Kidney glomerular epithelial cell (primary cell): ENCODE measurements at places on chromosomes 2 and 18.

GRCh38 chr2:172082944-172083627, 2.2 kb upstream of the DLX1 start:
- no peak for DNase-seq

- DNase-seq, result no peak
These were observed 10.2 kb upstream of the ITGA4 start for GRCh38 chr2:181446985-181447384.

- DNase-seq, result no peak
These were observed 462.8 kb upstream of the SLC8A1 start for GRCh38 chr2:40914666-40915065.

DNA sequence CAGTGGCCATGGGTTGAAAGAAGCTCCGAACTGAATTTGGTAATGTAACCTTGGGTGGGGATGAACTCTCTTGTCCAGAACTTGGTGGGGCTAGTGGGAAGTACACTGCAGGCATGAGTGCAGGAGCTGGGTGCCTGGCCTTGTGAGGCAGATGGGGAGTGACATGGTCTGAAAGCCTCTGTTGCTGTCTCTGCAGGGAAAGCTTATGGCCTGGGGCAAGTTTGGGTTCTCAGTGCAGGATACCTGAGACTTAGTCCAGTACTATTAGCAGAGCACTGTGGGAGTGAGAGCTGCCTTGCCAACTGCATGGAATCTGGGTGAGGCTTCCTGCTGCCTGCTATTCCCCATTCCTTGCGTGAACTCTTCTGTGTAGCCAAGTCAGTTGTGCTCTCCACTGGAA, 1620.9 kb upstream of the NXPH2 start:
- no peak for DNase-seq

DNA sequence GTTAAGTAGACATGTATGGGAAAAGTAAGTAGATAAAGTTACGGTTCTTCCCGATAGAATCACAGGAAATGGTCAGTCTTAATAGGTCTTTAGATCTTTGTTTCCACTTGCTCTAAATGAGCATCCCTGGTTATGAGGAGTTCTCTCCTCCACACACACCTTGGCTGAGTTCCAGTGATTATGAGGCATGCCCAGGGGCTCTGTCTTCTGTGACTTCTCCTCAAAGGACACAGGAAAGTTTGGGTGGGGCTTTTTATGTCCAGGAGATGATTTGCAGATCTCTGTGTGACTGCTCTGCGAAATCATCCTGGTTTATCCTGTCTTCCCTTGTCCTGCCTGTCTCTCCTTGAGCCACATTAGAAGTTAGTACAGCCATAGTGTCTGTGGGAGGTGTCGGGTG, 83.9 kb upstream of the EML6 start:
- peak; percentile 34 for DNase-seq

DNA sequence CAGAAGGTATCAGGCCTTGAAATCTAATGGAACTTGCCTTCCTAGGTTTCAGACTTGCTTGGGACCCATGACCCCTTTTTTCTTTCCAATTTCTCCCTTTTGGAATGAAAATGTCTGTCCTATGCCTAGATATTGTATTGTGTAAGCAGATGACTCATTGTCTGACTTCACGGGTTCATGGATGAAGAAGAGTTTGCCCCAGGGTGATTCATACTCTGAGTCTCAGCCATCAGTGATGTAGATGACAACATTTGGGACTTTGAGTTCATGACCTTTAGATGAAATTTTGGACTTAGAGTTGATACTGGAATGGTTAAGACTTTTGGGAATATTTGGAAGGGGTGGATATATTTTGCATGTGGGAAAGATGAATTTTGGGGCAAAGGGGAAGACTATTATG, 11.2 kb upstream of the SCYGR5 start:
- peak; percentile 44 for DNase-seq

GRCh38 chr2:36351736-36352349, 3.7 kb upstream of the CRIM1 start:
- DNase-seq, result peak; percentile 55

GRCh38 chr18:79321625-79322405, 73.9 kb upstream of the NFATC1 start:
- DNase-seq, result no peak

DNA sequence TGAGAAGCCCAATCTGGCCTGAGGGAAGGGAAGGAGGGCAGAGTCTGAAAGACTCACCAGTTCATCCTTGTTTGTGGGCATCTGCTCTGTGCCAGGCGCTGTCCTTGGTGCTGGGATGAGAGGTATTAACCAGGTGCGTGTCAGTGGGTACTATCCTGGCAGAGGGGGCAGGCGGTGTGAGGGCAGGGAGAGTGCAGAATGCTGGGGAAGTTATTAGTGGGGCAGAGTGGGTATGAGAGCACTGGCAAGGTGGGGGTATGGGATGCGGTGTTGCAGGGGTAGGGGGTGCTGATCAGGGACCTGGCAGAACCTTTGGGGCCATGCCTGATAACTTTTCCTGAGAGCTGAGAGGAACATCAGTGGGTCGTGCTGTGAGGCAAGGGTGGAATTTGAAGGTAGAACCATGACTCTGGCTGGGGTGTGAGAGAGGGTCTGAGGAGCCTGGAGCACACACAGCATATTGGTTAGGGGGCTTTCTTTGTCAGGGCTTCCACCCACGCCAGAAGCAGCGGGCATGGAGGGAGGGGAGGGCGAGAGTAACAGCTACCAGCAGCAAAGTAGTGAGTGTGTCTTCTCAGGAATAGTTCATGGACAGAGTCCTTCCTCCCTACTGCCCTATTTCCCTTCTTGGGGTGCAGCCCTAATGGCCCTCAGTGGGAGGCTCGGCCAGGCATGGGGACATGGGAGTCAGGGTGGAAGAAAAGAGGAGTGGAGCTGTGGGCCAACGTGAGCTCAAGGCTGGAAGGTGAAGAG, 290.7 kb downstream of the CYP26B1 start:
- peak; percentile 23 for DNase-seq

- no peak for DNase-seq
These were observed 31.9 kb downstream of the CIB4 start for GRCh38 chr2:26609205-26609631.

DNA sequence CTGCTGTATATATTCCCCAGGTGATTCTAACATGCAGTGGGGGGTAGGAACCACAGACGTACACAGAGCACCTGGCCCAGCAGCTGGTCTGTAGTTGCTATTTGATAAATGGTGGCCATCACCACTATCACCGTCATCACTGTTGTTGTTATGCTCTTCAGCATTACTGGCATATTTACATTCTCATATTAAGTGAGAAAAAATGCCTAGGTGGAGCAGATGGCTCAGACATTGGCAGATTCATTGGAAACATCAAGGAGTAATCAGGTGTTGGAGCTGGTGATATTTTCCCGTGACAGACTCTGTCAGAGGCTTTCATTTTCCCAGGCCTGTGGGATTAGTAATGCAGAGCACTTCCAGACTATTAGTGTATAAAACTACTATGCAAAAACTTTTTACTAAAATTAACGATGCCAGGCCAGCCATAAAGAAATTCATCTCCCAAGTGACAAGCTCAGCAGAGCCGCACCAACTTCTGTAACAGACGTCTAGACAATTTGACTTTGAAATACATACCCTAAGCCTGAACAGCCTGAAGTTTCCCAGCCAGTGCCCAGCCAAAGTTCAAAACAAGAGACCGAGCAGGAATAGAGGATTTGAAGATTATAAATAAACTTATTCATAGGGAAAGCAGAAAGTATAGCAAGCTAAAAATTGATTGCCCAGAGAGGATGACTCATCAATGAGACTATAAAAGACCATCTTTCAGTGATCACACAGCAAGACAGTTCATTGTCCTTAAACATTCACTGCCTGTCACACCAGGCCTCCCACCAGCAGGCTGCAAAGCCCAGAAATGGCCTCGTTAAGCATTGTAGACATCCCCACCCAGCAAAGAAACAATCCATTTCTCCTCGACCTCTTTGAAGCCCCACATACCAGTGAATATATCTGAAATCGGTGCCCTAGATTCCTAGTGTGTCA, 247.4 kb upstream of the CHAC2 start:
- DNase-seq, result no peak

GRCh38 chr18:35923939-35924684, 48.4 kb upstream of the RMP24 start:
- no peak for DNase-seq

- no peak for DNase-seq
These were observed 74.6 kb downstream of the AGAP1 start for GRCh38 chr2:235568431-235568830.

DNA sequence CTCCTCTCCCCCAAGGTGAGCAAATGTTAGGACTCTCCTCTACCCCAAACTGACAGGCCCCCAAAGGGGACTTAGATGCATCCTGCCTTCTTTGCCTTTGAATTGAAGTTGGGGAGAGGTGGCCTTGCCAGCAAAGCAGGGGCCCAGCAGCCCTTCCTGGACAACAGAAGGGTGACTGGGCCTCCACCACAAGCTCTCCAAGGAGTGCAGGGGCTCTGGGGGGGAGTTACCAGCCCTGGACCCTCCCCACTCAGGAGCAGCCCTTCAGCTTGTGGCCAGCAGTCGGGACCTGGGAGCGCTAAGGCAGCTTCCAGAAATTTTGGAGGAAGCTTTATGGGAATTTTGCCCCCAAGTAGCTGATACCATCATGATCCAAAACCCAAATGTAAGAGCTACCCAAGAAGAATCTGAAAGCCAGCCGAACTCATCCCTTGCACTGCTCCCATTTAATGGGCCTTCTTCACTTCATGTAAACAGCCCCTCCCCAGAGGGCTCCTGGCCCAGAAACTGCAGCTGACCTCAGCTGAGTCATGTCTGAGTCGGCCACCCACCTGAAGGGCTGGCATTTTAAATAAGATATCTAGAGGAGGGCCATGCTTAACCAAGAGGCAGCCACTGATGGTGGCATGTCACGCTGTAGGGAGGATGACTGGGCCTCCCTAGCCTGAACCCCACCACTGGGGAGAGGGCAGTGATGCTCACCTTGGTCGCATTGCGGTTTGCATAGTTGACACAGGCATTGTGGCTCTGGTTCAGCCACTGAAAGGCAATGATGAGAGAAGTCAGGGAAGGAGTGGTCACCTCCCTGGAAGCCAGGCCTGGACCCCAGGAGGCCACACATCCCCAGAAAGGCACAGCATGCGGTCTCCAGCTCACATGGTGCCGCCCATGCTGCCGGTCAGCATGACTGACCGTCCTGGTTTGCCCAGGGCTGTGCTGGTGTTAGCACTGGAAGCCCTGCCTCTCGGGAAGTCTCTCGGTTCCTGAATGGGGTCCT, 71.5 kb downstream of the SFXN5 start:
- DNase-seq, result no peak

- DNase-seq, result no peak
These were observed 28.0 kb upstream of the DDX18 start for GRCh38 chr2:117786520-117786919.

DNA sequence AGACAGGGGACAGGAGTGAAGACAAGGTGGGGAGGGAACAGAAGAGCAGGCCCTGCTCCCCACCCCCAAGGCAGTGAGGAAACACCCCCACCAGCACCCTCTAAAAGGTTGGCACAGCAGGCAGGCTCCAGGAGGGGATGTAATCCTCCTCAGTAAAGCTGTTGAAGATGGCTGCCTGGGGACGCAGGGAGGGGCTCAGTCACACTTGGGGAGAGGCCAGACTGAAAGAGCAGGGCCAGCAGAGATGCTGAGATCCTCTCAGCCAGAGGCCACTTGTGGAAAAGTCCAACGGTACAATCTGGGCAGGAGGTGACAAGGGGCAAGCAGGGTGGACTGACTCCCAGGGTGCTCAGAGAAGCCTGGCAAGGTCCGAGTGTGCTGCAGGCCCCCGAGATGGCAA, 154.8 kb upstream of the ID2 start:
- DNase-seq, result no peak

GRCh38 chr2:230913406-230914143, 11.5 kb downstream of the GPR55 start:
- DNase-seq, result no peak

GRCh38 chr2:194745557-194746146, 911.4 kb upstream of the SLC39A10 start:
- DNase-seq, result no peak

GRCh38 chr2:197322724-197323720, 12.4 kb upstream of the ANKRD44 start:
- DNase-seq, result no peak

GRCh38 chr2:227482638-227483340, 10.8 kb downstream of the AGFG1 start:
- DNase-seq, result no peak

DNA sequence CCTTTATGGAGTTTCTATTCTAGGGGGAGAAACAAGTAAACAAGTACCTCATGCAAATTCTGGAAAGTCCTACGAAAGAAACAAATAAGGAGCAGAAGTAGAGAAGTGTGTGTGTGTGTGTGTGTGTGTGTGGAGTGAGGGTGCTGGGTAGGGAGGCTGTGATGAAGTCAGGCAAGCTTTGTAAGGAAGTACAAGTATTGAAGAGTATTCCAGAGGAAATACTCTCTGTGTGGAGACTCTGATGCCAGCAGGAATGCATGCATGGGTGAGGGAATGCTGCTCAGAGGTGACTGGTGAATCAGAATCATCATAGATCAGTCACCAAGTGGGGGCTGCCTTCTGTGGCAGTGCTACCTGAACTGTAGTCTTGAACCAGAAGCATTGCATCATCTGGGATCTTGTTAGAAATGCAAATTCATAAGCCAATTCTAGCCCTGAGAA, 34.5 kb downstream of the SLC4A3 start:
- DNase-seq, result peak; percentile 91

- DNase-seq, result no peak
These were observed 206.1 kb downstream of the SMAD2 start for GRCh38 chr18:47724186-47724975.

- no peak for DNase-seq
These were observed 449.7 kb downstream of the TXNL1 start for GRCh38 chr18:56188529-56189275.

- DNase-seq, result no peak
These were observed 1.2 kb downstream of the NEMP2 start for GRCh38 chr2:190533175-190533967.

DNA sequence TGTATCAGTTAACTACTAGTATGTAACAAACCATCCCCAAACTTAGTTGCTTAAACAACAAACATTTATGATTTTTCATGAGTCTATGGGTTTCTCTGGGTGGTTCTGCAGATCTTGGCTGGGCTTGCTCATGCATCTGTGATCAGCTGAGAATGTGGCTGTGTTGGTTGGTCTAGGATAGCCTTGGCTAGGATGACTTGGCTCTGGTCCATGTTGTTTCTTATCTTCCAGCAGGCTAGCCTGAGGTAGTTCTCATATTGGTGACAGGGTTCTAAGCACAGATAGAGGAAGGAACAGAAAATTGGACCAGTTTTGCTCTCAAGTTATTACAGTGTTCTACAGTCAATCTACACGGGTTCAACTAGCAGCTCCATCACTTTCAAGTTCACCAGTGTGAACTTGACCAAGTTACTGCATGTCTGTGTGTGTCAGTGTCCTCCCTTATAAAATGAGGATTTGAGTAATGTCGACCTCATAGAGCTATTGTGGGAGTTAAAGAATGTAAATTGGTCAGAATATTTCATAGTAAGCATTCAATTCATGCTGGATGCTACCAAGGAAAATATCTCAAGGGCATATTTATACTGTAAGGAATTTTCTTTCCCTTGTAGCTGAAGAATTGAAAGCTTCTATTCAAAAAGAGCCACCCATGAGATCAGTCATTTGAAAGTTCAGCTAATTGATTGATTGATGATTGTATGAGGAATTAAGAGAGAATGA, 65.3 kb downstream of the MYO3B start:
- DNase-seq, result no peak

GRCh38 chr2:5885451-5886173, 193.4 kb downstream of the SOX11 start:
- no peak for DNase-seq

GRCh38 chr2:208222351-208222750, 32.5 kb downstream of the IDH1 start:
- no peak for DNase-seq
